H54 (cell line): ENCODE measurements at places on chromosomes 7 and 10.
A peak's percentile ranks its signal among the peaks of the same experiment; 100 is the strongest.

GRCh38 chr7:99094401-99094800, 49.5 kb downstream of the SMURF1 start:
- no peak for DNase-seq

DNA sequence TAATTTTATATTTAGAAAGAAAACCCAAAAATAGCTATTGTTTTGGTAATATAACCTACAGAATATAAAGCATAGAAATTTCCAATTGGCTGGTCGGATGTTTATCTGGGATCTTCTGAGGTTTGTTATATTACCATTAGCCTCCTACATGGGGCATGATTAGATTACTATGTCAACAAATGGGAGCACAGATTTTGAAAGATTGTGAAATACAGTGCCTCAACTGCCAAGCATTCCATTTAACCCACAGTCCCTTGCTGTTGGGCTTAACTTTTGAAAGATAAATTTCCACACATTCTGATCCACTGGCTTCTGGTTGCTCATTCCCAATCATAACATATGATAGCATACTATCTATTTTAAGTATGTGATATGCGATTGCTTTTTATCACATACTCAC, 455.4 kb upstream of the C7orf33 start:
- no peak for DNase-seq

DNA sequence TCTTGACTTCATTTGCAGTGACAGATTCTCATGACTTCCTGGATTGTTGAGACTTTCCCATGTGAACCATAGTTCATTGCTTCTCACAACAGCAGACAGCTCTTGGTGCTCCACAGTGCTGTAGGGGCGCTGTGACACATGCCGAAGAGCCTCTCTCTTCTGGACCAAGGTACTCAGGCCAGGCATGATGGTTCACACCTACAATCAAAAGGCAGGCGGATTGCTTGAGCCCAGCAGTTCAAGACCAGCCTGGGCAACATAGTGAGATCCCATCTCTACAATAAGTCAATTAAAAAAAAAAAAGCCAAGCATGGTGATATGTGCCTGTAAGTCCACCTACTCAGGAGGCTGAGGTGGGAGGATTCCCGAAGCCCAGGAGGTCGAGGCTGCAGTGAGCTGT, 354.5 kb downstream of the GALNT17 start:
- no peak for DNase-seq

DNA sequence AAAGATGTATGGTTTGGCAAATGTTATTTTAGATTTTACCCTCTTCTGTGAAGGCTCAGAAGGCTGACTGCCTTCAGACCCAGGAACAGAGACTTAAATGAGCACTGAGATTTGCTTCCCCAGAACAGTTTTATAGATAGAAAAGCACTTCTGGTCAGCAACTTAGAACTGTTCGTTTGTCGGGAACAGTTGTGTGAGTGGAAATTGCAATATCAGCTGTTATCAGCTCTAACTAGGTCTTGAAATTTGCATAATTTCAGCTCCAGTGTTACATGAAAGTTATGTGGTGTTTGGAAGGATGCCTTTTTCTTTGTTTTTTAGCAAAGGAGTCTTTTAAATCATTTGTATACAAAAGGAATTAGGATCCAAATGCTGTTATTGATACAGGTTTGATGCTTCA, 83.8 kb upstream of the MXI1 start:
- no peak for DNase-seq

GRCh38 chr10:43644252-43644651, 4.4 kb downstream of the ZNF32 start:
- no peak for DNase-seq

- peak; percentile 12 for DNase-seq
These were observed 161.3 kb upstream of the NPVF start for GRCh38 chr7:25389489-25390106.

DNA sequence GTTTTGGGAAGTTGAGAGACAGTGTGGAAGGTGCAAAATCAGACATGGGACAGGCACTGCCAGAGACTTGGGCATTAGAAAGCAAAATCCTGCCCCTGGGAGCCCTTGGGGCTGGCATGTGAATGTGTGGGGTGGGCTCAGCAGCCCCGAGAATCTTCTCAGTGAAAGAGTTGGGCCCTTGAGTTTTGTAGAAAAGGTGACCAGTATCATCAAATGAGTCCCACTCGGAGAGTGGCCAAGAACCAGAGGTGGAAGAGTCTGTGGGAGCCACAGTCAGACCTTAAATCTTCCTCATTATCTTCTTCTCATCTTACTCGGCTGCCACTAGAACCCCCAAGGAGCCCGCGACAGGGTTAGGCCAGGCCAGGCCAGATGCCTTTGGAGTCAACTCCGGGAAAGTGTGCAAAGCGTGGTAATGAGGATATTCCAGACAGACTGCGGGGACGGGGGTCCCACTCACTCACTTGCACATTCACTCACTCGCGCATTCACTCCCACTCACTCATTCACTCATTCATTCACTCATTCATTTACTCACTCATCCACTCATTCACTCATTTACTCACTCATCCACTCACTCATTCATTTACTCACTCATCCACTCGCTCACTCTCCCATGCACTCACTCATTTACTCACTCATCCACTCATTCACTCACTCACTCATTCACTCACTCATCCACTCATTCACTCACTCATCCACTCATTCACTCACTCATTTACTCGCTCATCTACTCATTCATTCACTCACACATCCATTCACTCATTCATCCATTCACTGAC, 74.9 kb downstream of the CARD11 start:
- DNase-seq, result no peak

- DNase-seq, result no peak
These were observed 31.7 kb upstream of the LBX1 start for GRCh38 chr10:101260764-101261481.

DNA sequence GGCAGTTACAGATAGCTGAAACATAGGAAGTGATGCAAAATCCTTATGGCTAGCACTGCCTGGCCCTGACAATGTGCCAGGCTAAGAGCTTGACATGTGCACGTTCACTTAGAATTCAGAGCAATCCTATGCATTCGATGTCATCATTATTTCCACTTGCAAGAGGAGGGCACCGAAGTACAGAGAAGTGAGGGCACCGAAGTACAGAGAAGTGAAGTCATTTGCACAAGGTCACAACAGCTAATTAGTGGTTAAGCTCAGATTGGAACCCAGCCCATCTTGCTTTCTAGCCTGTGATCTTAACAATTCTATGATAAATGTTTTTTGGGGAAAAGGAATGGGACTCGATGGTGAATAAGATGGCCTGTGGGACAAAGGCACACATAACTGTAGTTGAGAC, 73.4 kb downstream of the ARHGAP22 start:
- no peak for DNase-seq

- DNase-seq, result no peak
These were observed 8.9 kb downstream of the C10orf53 start for GRCh38 chr10:49688261-49688846.

- no peak for DNase-seq
These were observed 175.5 kb downstream of the SUGCT start for GRCh38 chr7:40310258-40310657.

GRCh38 chr10:116587878-116588591, 2.7 kb upstream of the PNLIPRP1 start:
- DNase-seq, result no peak

GRCh38 chr7:44574287-44574872, 672 bp upstream of the DDX56 start:
- no peak for DNase-seq

GRCh38 chr7:94298943-94299342, 95.8 kb upstream of the COL1A2 start:
- no peak for DNase-seq

DNA sequence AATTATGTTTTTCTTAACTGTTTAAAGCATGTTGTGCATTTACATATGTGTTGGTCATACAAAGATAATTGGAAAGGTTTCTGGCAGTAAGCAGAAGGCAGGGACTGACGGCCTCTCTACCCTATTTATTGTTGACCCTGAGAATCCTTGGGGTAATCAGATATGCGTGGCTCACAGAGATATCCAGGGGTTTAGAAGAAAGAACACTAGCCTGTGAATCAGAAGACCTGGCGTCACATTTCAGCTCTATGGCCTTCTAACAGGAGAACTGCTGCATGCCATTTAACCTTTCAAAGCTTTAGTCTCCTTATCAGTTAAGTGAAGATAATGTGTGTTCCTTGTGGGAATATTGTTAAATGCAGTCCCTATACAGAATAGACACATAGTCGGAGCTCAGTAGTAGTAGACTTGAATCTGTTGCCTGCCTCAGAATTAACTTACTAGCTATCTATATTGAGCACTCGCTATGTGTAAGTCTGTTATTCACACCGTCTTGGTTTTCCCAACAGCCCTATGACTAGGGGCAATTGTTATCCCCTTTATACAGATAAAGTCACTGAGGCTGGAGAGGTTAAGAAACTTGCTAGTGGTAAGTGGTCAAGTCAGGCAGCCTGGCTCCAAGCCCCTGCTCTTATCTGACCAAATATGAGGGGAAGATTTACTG, 129.6 kb upstream of the ANKRD1 start:
- DNase-seq, result no peak

DNA sequence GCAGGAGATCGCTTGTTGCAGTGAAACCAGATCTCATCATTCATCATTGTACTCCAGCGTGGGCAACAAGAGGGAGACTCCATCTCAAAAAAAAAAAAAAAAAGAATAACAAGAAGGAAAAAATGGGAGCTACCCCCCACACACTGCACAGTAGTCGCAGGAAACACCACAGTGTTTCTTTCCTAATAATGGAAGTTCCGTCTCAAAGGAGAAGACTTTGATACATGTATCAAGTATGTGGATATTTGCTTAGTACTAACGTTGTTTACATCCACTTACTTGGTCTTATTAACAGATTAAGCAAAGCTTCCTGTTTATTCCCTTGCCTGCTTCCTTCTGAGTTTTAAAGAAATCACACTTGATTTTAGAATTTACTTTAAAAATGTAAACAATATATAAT, 22.2 kb downstream of the YAE1 start:
- no peak for DNase-seq

GRCh38 chr7:107874605-107875446, 16.2 kb upstream of the DLD start:
- no peak for DNase-seq

DNA sequence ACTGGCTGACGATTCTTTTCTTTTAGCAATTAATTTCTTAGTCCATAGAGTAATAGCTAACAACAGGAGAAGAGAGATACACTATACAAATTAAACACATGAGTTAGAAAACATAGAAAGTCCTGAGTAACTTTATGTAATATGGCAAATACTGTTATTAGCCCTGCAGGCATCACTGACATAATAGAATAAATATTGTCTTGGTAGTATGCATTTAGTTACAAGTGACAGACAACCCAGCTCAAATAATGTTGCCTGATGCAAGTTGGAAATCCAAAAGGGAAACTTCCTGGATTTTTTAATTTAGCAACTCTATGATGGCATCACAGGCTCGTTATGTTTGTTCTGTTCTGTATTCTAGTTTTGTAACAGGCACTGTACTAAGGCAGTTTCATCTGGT, 95.1 kb downstream of the DKK1 start:
- no peak for DNase-seq

DNA sequence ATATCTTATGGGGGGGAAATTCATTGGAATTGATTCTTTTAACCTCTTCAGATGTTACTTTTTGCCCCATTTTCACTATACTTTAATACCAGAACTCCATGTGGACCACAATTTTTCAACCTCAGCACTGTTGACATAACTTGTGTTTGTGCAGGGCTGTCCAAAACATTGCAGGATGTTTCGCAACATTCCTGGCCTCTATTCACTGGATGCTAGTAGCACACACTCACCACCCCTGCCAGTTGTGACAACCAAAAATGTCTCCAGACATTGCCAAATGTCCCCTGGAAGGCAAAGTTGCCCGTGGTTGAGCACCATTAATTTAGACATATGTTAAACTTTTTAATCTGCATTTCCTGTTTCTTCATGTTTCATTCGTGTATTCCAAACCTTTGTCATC, 234.7 kb downstream of the GFRA1 start:
- DNase-seq, result no peak

- DNase-seq, result peak; percentile 65
These were observed 9.3 kb upstream of the TET1 start for GRCh38 chr10:68550747-68551411.

DNA sequence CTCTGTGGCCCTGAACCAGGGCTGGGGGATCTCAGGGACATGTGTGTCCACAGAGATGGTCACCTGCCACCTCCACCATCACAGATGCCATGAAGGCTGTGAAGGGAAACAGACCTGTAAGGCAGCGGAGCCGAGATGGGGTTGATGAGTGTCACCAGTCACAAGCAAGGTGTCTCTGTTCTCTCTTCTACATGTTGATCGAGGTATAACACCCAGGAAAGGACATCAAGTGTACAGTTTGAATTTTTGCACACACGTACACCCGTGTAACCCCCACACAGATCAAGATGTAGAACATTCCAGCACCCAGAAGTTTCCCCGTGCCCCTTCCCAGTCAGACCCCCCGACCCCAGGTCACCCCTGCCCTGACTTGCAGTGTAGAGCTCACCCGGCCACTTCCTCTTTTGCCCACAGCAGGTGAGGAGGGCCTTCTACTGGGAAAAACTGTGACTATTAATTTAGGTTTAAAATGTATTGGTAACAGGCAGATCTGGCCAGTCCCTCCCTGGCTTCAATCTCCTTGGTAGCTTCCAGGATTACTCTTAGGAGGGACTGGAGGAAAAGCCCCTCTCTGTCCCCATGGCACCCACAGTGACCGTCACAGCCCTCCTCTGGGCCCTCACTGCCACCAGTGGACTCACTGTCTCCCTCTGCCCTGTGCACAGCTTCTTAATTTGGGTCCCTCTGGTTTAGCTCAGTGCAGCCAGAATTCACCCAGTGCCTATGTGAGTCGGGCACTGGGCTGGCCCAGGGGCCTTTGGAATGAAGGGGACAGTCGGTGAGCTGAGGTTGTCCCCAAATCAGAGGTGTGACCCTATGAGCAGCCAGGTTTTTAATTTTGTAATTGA, 108.2 kb downstream of the LHPP start:
- no peak for DNase-seq

- no peak for DNase-seq
These were observed 73.5 kb upstream of the MKLN1 start for GRCh38 chr7:131254211-131254610.

- DNase-seq, result no peak
These were observed 108.8 kb downstream of the ATE1 start for GRCh38 chr10:121819049-121819448.

DNA sequence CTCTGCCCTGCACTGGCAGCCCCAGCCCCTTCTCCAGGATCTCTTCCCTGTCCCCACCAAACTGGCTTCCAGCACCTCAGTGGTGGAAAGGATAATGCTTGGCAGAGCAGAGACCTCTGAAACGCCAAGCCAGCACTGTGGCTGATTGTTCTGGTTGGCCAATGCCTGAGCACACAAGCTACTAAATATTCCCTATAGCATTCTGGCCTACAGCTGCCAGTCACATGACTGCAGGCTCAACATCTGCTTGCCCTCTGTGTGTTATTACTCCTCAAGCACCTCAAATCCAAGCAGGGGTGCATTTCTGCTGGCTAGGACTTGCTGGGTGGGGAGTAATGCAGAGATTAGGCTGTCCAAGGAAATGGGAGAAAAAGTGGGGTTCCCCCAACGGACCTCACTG, 6.1 kb downstream of the TBATA start:
- DNase-seq, result no peak

DNA sequence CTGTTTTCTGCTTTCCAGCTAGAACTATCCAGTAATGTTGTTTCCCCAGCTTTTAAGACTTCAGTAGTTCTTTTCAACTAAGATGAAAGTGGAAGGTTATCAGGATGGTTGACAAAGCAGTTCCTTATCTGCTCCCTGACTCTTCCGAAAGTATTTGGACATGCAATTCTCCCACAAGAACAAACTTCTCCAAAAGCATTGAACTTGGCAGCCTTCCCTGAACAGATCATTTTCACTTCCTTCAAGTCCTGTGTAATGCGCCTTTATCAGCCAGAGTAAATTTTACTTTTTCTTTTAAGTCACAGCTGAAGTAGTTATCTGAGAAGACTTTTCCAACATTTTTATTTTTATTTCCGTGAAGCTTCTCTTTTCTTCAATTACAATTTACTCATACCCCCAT, 39.7 kb downstream of the CDC14C start:
- DNase-seq, result no peak
